ENCODE measurements at places on chromosomes 7 and 10.

GRCh38 chr7:24714676-24715010 lies 42.6 kb downstream of the GSDME start:
- DNase-seq: no peak

DNA sequence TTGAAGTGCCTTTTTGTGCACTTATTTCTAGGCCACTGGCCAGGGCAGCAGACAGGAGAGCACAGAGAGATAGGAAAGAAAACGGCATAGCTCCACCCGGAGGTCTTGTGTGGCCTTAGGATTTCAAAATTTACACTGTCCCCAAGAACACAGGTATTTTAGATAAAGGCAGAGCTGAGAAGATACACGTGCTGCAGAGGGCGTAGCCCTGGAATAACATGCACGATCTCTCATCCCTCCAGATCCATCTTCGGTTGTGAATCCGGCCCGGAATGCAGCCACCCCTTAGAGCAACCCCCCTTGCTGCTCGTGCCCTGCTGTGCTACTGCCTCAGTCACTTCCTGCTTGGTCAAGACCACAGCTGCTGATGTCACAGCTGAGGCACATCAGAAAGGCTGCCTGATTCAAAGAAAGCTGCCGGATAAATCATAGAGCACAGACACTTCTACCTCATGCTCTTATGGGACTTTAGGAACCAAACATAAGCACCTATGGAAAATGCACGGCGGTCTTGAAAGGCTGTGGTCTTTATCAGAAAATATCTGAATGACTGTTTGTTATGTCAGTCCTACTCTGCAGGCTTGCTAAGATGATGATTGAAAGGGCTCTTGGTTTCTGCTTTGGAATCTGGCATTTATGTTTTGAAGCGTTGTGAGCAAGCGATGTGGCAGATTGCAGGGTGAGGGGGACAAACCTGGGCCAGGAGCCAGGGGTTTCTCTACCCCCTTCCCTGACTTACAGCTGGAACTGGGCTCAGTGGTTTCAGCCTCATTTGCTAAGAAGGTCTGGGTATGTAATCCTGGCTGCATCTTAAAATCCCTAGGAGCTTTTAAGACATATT lies 152.0 kb downstream of the SVIL start:
- DNase-seq: no peak

GRCh38 chr10:80186364-80187012 lies 18.8 kb downstream of the ANXA11 start:
- no peak for DNase-seq

DNA sequence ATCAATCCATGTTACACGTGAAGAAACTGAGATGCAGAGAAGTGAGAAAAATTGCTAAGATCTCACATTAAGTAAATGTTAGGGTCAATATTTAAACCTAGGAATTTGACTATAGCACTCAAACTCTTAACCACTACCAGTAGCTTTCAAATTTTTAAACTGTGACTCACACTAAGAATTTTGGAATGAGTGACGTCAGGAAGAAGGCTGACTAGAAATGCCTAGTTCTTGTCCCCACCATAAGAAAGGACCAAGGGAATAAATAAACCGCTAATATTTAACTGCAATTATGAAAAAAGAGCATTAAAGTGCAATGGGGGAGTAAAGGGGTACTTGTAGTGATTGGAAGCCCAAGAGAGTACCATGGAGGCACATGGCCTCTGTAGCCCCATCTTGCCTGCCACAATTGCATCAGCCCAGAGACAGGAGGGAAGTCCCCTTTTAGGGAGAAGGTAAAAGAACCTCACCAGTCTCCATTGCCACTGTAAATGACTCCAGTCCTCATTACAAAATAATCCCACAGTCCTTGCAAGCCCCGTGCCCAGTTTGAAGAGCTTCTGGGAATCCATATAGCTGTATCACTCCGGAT lies 3.5 kb upstream of the AKR1B1 start:
- no peak for DNase-seq

- DNase-seq: no peak
These were observed 26.3 kb downstream of the ANKRD61 start for GRCh38 chr7:6057316-6058129.

DNA sequence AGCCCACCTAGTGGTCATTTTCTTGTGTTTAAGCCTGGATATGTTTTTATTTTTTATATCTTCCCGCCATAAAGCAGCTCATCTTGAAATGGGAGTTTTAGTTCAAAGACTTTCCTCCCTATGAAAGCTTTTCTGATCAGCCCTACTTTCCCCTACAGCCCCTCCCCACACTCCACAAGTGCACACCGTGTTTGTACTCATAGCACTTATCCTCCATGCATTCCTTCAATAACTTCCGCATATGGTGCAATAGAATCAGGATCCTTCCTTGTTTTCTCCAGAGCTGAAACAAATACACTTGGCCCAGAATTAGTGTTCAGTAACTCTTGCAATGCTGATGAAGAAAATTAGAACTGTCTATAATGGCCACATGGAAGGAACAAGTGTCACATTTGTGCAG lies 235.9 kb downstream of the KCNMA1 start:
- no peak for DNase-seq

Data from stimulated activated CD4-positive, alpha-beta T cell treated with anti-CD3 and anti-CD28 coated beads, Interleukin-2, amount 100 ng/mL, for 48 hours (primary cell).